ENCODE measurements at places on chromosomes 4 and X.

DNA sequence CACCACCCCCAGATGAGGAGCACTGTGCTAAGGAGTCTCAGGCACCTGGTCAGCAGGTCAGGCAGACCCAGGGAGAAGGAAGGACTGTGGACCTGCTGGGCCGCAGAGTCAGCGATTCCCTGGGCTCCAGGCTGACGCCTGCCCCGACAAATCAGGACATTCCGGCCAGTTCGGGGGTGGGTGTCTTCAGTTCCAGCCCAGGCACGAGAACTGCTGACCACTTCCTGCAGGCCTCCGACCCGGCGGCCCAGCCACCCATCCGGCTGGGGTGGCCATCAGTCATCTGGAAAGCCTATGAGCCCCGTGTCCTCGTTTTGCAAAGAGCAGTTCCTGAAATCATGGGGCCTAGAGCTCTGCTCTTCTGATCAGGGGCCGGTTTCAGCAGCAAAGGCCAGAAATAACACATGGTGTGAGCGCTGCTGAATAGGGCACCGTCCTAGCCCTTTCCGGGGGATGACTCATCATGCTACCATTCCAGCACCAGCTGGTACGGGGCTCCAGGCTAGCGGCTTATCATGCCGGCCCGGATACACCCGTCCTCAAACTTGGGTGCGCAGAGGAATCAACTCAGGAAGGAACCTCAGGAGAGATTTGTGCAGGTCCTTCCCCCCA is 7.8 kb upstream of the SH3TC1 start:
- DNase-seq: no peak

DNA sequence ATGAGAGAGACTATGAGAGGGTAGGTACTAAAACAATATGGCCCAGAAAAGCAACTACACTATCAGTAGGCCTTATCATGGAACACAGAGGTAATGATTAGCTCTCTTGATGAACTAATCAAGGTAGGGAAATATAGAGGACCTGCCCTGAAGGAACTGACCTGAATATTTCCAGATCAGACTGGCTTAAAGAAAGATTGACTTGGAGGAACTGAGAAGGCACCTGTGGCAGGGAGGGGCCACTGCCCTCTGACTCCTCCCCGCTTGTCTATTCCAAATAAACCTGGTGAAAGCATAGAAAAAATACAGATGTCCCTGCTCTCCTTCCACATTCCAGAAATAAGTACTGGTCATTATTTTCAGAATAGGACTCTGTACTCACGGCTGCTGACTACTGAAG is 5.5 kb downstream of the RPS6KA6 start:
- no peak for DNase-seq

- no peak for DNase-seq
Measured at GRCh38 chr4:3522651-3523050, 9.6 kb downstream of the LRPAP1 start.

DNA sequence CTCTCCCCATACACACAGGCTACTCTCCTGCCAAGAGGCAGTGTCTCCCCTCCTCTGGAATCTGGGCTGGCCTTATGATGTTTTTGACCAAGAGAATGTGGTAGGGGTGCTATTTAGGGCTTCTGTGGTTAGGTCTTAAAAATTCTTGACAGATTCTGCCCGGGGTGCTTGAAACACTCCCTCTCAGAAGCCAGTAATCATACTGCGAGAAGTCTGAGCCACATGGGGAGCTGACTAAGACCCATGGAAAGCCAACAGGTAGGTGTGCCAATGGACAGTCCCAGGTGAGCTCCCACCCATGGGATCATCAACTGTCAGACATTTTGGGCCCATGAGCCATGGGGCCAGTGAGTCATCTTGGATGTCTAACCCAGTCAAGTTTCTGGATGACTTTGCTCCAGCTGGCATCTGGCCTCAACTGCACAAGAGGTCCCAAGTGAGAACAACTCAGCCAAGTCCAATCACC is 315.7 kb downstream of the FBXW7 start:
- DNase-seq: peak; percentile 56

DNA sequence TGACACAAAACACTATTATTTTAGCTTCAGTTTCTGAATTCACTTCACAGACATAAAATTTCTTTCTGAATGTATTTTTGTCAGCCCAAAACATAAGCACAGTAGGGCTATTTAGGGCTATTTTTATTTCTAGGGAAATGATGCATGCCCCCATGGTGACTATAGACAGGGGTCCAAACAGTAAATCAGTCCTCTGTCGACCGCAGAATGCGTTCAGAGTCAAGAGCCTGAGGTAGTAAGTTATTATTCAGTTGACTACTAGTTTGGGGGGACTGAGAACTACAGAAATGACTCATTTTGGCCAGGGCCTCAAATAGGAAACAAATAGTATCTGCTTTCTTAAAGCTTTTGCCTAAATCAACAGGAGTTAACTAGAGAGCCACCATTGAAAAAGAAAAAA is 414.4 kb downstream of the AFF2 start:
- DNase-seq: no peak

- DNase-seq: no peak
Measured at GRCh38 chr4:47118192-47118929, 87.0 kb downstream of the GABRB1 start.

- DNase-seq: no peak
Measured at GRCh38 chr4:128320656-128321055, 33.0 kb upstream of the PGRMC2 start.

GRCh38 chrX:74251006-74251930 is 52.7 kb upstream of the ZCCHC13 start:
- DNase-seq: peak; percentile 24

- DNase-seq: no peak
Measured at GRCh38 chr4:169627307-169627706, 6.9 kb downstream of the CLCN3 start.

DNA sequence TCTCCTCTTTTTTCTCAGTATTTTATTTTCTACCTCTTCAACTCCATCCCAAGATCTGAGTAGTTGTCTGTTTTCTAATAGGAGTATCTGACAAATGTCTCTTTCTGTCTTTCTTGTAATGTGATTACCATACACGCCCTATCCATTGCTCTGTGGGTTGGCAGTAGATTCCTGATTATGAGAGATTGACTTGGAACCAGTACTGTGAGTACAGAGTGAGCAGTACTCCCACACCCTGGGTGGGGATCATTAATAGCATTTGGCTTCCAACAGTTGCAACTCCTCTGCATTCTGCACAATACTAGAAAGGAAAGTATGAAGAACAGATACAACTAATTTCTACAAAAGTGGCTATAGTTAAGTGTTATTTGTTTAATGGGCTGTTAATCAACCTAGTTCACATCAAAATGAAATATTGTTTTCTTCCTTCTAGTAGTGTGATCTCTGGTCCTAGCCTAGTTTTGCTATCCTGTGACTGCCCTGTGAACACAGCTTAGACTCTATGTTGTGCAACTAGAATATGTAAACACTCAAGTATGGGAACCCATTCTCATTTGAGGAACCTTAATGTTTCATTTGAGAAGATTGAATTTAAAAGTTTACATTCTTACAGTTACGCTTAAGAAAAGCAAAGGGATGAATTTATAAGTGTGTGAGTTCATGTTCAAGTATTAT is 112.9 kb downstream of the PTPN13 start:
- DNase-seq: peak; percentile 15

DNA sequence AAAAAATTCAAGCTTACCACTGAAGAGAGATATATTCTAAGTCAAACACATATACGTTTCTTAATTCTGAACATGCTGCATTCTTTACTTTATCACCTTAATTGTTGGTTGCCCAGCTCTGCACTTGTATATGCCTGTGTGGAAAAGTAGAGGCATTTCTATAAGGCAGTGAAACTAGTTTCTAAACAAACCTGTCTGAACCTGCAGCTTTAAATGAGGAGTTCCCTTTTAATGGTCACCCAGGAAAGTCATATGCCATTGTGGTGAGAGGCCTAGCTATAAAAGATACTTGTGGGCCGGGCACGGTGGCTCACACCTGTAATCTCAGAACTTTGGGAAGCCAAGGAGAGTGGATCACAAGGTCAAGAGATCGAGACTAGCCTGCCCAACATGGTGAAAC is 147.4 kb upstream of the RXFP1 start:
- DNase-seq: no peak

DNA sequence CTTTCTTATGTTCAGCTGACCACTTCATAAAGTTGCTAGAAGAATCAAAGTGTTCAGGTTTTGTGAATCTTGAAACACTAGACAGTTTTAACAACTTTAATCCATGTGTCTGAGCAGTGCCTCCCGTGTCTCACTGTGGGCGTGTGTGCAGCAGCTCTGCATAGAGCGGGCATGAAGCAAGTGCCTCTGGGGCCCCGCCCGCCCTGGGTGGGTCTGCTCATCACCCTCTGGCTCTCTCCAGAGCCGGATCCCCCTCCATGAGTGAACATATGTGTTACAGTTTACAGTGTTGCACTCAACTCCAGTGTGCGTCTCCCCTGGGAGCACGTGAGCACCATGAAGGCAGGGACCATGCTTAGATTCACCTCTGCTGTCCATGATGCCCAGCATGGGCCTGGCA is 37.6 kb upstream of the CRMP1 start:
- DNase-seq: no peak

- no peak for DNase-seq
Measured at GRCh38 chr4:7772711-7773385, 166.8 kb downstream of the AFAP1 start.

GRCh38 chr4:2127609-2128332 is 68.6 kb downstream of the NAT8L start:
- DNase-seq: no peak

GRCh38 chrX:10615931-10616774 is 4.2 kb downstream of the MID1 start:
- DNase-seq: peak; percentile 24

- DNase-seq: peak; percentile 23
Measured at GRCh38 chr4:86848732-86849619, at the start of gene SLC10A6. Gene SLC10A6 (minus strand): TSS chr4:86849384. CDS start chr4:86849115, 269 bp downstream.

DNA sequence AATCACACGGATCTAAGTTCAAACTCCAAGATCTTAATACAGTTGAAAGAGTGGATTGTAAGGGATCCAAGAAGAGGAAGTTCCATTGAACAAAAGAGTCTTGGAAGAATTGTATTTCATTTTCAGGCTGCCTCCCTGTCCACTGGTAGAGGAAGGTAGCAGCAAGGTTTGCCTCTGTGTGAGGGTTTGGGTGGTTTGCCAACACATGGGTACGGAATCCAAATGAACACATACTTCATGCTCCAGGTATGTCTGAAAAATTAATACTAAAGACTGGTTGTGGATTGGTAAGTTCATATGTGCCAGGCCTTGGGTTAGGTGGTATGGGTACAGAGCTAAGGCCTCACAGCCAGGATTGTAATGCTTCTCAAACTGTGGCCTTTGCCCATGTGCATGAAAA is 523.6 kb upstream of the BOD1L1 start:
- no peak for DNase-seq

- DNase-seq: peak; percentile 23
Measured at GRCh38 chr4:101774807-101775206, 15.7 kb upstream of the BANK1 start.

DNA sequence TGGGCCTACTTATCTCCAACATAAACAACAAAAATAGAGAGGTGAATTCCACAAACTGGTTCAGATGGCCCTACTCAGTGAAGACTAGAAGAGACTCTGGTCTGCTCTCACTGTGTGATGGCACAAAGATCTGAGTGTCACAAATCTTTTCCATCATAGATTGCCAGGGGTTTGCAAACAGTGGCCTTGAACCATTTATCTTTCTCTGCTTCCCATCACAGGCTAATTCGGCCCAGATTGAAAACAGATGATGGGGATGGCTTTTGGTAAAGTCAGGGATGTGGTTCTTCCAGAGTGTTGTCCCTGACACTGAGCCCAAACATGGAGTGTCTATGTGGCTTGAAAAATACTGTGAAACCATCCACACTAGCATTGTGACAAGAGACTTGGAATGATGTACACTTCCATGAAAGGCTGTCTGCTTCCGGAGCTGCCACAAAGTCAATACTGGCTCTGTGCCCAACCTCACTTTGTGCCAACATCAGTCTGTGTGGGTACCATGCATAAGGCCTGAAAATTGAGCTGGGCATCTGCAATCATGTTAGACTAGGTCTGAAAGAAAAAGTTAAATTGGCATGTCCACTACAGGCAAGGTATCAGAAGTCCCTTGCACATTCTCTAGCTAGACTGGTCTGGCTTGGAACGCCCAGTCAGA is 25.2 kb upstream of the PLAC1 start:
- no peak for DNase-seq

DNA sequence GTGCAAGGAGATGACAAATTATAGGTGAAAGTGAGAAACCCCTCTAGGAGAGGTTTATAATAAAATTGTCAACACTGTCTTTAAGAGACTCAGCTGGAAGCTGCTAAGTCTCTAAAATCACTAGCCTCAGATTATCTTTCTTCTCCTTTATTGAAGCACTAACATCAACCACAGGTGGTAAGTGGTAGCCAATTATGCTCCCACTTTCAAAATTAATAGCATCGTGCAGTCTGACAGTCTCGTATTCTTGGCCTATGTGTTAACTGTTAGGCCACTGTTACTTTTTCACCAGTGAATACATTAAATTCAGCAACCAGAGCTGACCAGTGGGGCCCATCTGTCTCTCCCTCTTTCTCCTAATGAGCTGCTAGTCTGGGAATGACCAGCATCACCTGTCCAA is 674.1 kb downstream of the RAPGEF2 start:
- DNase-seq: no peak

GRCh38 chrX:64456828-64457227 is 61.6 kb upstream of the MTMR8 start:
- no peak for DNase-seq

DNA sequence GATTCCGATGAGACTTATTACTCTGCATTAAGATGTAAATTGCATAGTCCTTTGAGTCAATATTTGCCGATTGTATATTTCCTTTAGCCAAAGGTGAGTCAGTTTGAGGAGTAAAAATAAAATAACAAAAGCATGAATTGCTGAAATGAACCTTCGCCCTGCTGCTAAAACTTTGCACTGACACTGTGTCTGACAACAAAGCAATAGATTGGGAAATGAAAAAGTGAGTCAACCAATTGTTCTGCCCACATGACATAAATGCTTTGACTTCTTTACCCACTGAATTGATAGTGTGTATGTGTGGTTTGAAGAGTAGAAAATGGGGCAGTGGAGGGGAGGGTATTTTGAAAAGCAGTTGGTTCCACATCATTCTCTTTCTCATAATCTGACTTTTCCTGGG is 88.4 kb upstream of the AFF2 start:
- peak; percentile 7 for DNase-seq

- no peak for DNase-seq
Measured at GRCh38 chrX:37816766-37817165, 30.6 kb downstream of the DYNLT3 start.

DNA sequence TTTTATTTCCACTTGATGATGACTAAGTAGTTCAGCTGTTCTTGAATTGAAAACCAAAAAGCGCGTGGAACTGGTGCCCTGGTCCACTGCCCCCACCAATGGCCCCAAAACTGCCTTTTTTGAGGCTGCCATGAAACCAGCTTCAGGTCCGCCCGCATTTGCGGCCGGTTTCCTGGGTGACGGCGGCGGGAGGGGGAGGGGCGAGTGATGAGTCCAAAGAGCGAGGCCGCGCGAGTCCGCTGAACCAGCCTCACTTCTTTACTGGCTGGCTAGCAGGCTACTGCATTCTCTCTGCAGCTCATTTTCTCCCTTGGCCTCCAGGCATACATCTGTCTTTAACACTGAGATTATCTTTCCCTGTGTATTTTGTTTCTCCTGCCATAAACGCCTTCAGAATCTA is 72.9 kb upstream of the FABP2 start:
- no peak for DNase-seq

- no peak for DNase-seq
Measured at GRCh38 chrX:153902385-153902784, 2.1 kb upstream of the AVPR2 start.

- DNase-seq: no peak
Measured at GRCh38 chrX:80432441-80432840, 12.2 kb downstream of the TENT5D start.

- peak; percentile 5 for DNase-seq
Measured at GRCh38 chrX:103640401-103641155, 11.8 kb downstream of the TCEAL1 start.
